ENCODE measurements at places on chromosomes 16 and 17.
A peak's percentile ranks its signal among the peaks of the same experiment; 100 is the strongest.

DNA sequence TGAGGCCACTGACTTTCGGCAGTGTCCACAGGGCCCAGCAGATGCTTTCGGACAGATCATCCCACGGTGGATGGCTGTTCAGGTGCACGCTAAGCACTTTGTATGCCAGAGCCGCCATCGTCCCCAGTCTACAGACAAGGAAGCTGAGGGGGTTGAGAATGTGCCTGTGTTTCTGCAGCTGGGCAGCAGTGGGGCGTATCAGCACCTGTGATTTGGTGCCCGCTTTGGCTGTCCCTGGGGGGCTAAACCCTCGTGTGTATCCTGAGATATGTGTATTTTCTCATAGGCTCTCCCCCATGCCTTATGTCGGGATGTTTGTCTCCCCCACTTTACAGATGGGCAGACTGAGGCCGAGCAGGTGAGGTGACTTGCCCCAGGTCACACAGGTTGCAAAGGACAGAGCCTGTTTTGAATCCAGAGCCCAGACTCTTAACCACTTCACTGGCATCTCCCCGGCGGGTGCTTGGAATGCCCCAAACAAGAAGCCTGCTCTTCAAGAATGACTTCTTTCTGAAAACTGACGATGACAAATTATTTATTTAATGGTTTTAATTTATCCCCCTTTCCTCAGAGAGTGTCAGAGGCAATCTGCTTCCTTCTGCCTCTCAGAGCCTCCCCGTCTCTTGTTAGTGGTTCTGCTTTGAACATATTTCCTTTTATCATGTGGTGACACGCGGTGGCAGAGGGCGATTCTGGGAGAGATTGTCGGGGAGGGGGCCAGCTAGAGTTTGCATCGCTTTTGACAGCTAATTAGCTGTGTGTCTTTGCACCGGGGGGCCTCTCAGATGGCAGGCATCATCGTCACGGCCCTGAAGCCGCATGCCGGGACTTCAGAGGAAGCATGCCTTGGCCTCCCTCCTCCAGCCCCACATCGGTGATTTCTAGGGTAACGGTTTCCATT is 149.6 kb upstream of the CIBAR2 start:
- no peak for DNase-seq

DNA sequence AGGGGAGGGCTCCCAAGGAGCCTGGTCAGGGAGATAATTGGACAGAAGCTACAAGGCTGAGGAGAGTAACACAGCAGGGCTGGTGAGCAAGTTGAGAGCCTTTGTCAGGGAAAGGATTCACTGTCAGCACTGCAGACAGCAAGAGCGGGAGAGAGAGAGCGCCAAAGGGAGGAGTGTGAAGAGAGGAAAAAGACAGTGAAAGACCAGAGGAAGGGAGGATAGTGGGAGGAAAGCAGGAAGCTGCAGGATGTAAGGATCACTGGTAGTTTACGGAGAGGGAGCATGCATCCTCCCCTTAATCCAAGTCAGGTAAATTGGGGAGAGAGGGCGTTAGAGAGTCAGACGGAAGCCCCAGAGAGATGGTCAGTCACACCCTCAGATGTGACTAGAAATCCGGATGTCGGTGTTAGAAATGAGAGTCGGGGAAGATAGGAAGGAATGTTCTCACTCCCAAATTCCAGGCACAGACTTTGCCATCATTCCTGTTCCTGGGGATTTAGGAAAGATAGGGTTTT is 13.8 kb upstream of the SPOP start:
- DNase-seq: no peak

DNA sequence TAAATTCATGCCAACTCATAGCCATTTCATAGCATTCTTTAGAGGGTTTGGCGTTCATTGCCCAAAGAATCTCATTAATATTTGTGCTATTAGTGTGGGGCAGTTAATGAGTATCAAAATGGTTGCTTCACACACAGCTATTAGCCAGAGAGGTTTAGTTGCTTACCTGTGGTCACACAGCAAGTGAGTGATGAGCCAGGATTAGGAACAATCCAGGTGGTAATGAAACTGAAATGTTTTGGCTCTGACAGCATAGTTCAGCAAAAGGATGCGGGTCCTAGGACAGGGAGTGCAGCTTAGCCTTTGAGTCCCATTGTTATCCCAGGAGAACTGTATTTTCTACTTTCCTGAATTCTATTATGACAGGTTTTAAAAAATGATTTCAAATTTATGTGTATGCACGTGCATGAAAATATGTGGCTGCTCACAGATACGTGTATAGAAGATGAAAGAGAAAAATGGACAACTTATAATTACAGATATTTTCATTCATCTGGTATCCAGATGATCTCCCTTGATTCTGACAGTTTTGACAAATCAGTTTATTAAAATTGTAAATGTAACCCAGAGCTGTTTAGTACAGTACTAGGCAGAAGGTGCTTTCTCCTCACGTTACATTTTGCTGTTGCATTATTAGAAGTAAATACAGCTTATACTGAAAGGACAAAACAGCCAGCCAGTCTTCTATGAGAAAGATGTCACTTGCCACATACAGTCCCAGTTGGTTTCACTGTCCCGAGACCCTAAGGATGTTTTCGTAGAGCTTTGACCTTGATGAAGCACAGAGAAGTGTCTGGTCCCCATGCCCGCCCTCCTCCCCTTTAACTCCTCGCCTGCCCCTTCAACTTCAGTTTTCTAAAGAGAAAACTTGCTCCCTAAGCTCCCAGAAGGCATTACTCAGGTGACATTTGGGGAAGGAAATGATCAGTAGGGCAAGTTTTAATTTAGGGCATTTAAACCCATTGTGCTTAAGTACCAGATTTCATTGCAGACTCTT is 99.8 kb upstream of the TBX2 start:
- DNase-seq: no peak

DNA sequence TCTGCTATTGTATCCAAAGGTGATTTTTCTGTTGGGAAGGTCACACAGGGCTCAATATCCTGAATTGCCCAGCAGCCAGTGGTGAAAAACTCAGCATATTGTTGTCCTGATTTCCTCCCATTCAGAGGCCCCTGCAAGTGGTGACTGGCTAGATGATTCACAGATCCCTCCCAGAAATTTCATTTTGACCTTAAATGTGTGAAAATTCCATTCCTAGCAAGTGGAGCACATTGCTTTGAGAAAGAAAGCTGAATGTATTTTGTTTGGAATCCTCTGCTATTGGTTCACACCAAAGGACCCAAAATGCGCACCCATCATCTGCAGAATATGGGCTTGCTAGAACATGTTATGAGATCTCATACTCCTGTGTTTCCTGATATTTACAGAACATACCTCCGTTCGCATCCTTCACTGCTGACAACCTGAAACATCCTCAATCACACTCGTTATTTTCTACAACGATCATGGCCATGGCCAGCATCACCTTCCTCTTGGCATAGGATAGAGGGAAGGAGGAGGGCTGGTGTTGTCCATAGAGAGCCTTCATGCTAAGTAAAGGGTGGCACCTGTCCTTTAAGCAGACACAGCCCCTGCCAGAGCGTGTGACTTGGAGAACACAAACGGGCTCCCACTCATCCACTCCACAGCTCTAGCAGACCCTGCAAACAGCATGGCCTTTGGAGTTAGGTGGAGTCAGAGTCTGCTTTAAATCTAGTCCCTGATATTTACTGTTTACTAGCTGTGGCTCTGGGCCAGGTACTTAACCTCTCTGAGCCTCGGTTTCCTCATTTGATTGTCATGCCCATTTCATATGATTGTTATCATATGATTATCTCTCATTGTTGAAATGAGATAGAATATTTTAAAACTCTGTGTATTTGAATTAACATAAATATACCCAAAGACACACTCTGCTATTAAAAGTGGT is 30.4 kb upstream of the NFAT5 start:
- DNase-seq: no peak

DNA sequence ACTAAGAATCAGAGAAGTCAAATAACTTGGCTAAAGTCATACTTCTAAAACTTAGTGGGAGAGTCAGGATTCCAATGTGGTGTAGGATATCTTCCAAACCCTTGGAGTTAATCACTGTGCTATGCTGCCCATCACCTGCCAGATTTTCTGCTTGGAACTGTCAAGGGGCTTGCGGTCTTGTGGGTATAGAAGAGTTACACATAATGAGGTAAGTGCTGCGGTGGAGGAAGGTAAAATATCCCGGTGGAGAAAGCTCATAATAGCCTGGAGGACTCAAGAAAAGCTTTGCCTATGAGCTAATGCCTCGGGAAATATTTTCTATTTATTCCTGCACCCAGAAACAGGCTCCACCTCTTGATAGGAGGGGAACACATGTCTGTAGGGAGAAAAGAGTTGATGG is 195.6 kb downstream of the UTP18 start:
- DNase-seq: no peak

DNA sequence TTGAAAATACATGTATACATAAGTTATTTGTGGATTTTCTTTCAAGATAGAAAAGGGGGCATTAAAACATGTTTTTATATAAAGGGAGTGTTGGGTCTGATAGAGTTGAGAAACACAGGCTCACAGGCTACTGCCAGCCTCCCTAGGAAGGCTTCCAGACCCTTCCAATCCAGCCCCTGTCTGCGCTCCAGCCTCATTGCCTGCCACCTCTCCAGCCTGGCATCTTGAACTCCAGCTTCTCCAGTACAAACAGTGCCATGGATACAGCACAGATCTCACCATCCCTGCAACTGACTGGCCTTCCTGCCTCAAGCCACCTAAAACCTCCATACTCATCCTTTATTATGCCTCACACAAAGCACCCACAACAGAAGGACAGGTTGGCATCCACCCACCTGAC is 40.7 kb downstream of the CCDC182 start:
- DNase-seq: no peak

GRCh38 chr16:17084130-17084529 is 386.6 kb downstream of the XYLT1 start:
- DNase-seq: no peak

DNA sequence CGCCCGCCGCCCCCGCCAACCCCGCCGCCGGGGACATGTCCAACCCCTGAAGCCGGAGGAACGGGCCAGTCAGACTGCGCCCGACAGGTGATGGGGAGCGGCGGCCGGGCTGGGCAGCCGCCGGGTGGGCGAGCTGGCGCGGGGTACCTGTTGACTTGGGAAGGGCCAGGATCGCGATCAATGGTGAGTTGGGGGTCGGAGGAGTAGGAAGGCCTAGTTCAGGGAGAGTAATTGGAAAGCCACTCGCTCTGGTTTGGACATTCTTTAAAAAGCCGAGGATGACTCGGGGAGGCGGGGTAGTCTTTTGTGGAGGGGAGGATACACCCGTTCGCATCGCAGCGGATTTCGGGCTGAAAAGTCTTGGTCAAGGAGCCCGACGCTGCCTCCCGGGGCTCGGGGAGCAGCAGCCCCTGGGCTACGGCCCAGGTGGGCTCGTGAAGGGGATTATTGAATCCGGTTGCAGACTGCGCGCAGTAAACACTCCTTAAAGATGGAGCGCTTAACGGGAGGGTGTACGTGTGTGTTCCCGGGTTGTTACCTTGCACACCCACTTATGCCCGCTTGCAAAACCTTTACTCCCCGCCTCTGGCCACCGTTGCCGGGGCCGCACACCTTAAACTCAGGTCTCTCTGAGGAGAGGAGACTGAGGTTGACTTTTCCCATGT is 123.8 kb downstream of the GOSR1 start:
- peak; percentile 2 for DNase-seq

DNA sequence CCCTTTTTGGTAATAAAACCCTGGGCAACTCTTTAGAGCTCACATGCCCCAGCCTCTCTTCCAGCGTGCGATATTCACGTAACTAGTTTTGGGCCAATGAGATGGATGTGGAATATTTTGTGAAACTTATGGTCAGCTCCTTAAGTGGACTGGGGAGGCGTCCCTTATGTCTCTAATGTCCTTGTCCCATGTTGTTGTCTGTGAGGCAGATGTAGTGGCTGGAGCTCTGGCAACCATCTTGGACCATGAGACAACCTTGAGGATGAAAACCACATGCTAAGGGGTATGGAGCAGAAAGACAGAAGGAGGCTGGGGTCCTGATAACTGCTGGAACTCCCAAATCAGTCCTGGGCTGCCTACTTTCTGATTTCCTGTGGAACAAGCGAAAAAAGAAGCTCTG is 31.4 kb upstream of the GPRC5B start:
- no peak for DNase-seq

GRCh38 chr16:82865412-82865811 is 238.6 kb downstream of the CDH13 start:
- DNase-seq: no peak
